ENCODE measurements at places on chromosomes 7 and 10. TPM values are rescaled to one million over a fixed set of nuclear protein-coding genes. Genes with fewer than 3 reads are reported as not detected.

UNCX gene
- total RNA-seq = not detected

ADAM12 gene
- not detected for total RNA-seq

CRHR2 gene
- total RNA-seq = not detected

NXPH1 gene
- total RNA-seq = not detected

UNC5B gene
- total RNA-seq = 0.10 TPM

TUBAL3 gene
- not detected for total RNA-seq

GRM3 gene
- total RNA-seq = not detected

DRGX gene
- total RNA-seq = not detected

MALRD1 gene
- not detected for total RNA-seq

- no peak for DNase-seq
Measured at GRCh38 chr7:101333912-101334311, 12.3 kb upstream of the IFT22 start.

DNA sequence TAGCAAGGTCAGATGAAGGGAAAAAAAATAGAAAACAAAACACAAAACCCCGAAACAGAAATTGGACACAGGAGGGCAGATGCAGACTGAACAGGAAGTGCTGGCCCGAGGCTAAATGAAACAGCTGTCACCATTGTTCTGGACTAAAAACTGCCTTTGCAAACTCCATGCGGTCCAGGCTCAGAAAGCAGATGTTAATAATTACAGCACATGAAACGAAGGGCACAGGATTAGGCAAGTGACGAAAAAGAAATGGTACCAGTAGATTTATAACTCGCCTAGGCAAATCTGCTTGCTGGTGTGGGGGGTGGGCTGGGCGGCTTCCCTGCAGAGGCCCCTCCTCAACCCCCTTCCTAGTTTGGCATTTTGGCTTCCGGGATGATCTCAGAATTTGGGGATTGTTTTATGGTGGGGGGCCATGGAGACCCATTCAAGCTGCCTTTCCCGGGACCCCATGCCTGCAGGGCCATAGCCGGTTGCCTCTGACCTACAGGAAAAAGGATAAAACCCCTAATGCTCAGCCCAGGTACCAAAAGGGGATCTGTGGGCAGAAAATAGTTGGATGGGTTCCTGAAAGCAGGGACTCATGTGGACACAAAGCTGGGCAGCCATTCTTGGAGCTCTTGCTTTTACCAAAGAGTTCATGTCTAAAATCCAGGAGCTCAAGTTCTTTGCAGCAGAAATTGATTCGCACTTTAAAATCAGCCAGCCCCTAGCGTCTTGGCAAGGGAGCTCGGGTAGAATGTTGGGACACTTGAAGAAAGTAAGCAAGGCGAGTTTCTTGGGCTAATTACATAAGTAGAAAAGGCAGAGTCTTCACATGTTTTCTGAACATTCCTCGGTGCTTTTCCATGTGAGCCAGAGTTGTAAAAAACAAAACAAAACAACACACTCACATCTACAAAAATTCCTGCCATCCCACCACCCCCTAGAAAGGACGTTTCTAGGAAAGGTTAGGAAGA is 39.0 kb upstream of the EMX2 start:
- no peak for DNase-seq

GRCh38 chr10:110184398-110184797 is 23.0 kb upstream of the MXI1 start:
- DNase-seq = no peak

DNA sequence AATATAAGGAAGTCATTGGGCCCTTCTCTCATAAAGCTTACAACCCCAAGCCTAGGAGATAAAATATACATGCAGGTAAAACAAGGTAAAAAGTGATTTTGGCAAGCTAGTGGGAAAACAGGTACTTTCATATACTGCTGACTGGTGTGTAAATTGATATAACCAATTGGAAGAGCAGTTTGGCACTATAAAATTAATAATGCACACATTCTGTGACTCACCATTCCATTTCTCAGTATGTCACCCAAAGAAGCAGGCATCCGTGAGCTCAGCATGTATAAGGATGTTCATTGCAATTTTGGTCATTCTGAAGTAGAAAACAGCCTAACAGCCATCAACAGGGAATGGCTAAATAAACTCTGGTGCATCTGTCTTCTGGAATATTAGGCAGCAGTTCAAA is 2.9 kb downstream of the MACROH2A2 start:
- no peak for DNase-seq

- DNase-seq = no peak
Measured at GRCh38 chr10:65846541-65846940, 1079.3 kb upstream of the LRRTM3 start.

DNA sequence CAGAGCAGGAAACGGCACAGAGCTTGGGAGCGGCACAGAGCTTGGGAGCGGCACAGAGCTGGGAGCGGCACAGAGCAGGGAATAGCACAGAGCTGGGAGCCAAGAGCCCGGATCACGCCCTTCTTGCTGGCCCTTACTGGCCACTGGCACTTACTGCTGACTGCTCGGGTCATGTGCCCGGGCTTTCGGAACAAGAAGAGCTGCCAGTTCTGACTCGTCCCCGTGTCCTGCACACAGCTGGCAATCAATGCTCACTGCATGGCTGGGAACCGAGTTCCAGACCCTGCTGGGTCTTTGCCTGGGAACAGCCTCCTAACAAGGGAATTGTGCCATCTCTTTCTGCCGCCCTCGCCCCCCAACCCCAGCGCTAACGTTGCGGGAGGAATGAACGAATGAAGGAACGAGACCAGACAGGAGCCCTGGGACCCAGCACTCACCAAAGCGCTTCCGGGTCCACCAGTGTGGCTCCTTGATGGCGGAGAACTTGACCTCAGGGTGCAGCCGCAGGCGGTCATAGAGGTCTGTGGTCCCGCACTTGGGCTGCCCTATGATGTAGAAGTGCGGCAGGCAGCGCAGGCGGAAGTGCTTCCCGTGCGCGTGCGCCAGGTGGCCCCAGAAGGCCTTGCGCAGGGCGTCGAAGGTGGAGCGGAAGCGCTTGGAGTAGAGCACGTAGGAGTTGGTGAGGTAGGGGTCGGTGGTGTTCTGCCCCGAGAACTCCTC is 49.1 kb downstream of the CHST15 start:
- no peak for DNase-seq

DNA sequence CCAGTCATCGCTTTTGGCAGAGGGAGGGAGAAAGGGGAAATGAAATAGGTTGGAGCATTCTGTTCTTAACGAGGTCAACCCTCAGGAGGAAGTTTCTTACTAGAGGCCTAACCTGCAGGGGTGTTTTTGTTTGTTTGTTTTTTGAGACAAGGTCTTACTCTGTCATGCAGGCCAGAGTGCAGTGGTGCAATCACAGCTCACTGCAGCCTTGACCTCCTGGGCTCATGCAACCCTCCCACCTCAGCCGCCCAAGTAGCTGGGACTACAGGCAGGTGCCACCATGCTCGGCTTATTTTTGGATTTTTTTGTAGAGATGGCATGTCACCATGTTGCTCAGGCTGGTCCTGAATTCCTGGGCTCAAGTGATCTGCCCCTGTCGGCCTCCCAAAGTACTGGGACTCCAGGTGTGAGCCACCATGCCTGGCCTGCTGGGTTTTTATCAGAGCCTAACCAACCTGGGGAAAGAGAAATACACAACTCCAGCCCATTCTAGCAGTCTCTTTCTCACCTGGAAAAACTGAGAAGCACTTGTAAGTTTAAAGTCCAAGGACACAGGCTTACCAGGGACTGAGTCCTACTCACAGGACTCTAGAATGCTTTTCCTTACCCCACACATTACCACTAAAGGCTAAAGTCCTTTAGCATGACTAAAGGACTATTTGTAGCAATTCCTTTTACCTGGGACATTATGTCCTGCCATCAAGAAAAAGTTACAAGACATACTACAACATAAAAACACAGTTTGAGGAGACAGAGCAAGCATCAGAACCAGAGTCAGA is 101.0 kb upstream of the EGFR start:
- no peak for DNase-seq

DNA sequence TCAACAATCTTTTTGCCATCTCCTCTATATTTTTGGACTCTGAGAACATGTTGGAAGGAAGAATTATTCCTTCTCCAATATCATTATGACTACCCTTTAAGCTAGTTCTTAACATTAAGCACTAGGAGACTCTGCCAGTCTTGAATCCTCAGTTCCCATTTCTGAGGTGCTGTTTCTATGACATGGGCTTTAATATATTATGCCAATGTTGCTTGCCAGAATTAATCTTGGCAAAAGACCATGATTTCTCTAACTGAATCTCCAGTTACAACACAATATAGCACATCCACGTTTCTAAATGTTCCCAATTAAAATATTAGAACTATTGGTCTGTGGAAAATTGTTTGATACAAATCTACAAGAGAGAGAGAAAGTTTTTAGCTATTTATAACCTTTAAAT is 250.0 kb downstream of the HGF start:
- no peak for DNase-seq

DNA sequence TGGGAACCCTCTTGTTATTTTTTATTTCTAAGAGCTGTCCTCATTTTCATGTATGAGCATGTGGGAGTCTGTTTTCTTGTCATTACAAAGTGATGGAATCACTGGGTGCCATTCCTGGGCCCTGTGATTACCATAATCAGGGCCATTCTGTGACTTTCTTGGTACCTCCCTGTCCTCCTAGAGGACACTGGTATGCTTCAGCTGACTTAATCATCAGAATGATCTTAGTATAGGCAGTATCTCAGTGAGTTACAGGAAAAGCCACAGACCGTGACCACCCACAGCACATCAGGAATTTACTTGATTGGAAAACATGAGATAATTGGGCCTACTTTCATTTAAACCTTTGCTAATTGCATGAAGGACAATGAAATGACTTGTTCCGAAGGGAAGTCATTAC is 7.2 kb downstream of the NOM1 start:
- DNase-seq = no peak

GRCh38 chr10:35306852-35307251 is 29.5 kb upstream of the CCNY start:
- no peak for DNase-seq

DNA sequence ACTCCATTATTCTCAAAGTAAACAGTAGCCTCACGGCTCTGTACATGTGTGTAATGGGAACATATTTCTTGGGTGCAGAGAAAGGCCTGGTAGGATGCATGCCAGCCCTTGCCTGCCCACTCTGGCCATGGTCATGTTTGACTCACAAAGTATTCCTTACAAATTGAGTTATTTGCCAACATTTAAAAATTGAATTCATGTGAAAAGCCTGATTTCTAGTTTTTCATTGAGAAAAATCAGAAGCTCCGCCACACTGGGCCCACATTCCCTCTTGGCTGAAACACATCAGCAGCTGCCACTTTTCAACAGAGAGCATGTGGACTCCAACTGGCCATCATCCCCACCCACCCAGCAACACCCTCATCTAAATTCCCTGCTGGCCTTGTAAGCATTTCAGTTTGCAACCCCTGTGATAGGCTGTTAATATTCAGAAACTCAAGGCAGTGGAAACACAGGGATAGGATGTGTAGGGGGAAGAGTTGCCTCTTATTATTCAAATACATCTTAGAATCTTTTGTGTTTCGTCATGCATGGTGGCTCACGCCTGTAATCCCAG is 40.9 kb downstream of the CDH23 start:
- no peak for DNase-seq

- DNase-seq = no peak
Measured at GRCh38 chr10:72321248-72322029, 33.3 kb downstream of the DNAJB12 start.

DNA sequence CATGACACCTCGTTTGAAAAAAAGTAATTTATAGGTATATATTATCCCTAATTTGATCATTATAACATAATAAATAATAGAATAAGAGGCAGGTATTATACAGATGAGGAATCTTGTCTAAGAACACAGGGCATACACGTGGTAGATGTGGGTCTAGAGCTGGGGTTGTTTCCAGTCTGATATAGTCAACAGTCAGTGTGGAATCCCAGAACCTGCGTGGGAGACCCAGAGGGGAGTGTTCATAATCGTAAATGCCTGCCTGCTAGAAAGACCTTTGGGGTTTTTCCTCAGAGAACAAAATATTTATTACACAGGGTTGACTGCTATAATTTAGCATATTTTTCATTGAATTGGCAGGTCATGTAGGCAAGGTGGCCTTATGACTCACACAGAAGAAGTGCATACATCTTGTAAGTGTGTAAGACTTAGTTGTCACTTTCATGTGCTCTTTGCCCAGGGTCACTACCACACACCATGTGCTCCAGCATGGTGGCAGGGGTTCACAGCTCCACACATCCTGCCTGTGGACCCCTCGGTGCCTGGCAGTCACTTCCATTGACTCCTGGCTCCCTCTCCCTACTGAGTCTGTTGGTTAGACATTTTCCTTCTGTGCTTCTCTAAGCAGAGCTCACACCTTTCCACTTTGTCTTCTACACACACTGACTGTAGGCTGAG is 94.9 kb upstream of the IKZF1 start:
- DNase-seq = no peak

DNA sequence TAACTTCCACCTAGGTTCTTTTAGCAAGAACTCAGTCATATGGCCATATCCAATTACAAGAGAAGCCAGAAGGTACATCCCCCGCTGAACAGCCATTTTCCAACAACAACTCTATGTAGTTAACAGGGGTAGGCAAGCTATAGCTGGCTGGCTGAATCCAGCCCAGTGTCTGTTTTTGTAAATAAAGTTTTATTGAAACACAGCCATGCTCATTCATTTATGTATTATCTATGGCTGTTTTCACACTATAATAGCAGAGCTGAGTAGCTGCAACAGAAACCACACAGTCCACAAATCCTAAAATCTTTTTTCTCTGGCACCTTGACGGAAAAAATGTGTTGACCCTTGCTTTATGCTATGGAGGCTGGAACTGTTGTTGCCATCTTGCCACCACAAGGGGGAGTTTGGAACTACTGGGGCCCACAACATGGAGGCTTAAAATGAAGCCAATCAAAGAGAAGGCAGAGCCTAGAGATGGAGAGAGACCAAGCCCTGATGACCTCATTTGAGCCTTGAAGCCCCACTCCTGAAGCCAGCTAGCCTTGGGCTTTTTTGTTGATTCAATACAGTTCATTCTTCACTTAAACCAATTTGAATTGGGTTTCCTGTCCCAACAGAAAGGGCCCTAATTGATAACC is 33.3 kb upstream of the XPNPEP1 start:
- DNase-seq = no peak

- DNase-seq = no peak
Measured at GRCh38 chr10:22723783-22724182, 9.4 kb upstream of the PIP4K2A start.

DNA sequence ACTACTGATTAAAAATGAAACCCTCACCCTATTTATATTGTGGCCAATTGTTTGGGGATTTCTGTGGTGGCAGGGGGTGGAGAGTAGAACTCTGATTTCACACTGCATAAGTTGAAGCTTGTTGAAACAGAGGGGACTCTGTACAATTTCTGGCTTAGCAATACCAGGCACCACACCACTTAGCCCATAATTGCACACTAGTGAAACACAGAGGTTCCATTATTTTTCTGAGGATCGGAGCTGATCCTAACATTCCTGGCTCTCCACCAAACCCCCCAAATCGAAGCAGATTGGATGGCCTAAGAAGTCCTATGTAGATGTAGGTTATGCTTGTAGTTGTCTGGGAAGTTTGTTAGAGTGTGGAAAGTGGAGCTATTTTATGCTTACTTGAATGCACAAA is 47.0 kb downstream of the PTN start:
- no peak for DNase-seq

- no peak for DNase-seq
Measured at GRCh38 chr10:133237588-133238465, at the start of gene VENTX. TSS of gene VENTX (plus strand) at chr10:133237855. CDS start at chr10:133237915, 60 bp downstream.

- no peak for DNase-seq
Measured at GRCh38 chr10:785089-785860, 95.8 kb upstream of the DIP2C start.

GRCh38 chr7:106262221-106262881 is 22.4 kb downstream of the NAMPT start:
- DNase-seq = no peak

- no peak for DNase-seq
Measured at GRCh38 chr7:17506095-17506494, 207.6 kb downstream of the AHR start.

GRCh38 chr10:31774299-31774900 is 154.2 kb downstream of the ARHGAP12 start:
- no peak for DNase-seq

Measured in activated T-helper 1 cell treated with anti-CD3 and anti-CD28 coated beads, Interleukin-12 subunit alpha, Interleukin-12 subunit beta, Interleukin-2, Interleukin-4 antibody, amounts not matched to agents 30 ng/mL and 10 ng/mL and 1 ng/mL, durations not matched to agents 14 hours and 24 hours and 36 hours (primary cell).